ENCODE measurements at places on chromosomes 3 and 15.

DNA sequence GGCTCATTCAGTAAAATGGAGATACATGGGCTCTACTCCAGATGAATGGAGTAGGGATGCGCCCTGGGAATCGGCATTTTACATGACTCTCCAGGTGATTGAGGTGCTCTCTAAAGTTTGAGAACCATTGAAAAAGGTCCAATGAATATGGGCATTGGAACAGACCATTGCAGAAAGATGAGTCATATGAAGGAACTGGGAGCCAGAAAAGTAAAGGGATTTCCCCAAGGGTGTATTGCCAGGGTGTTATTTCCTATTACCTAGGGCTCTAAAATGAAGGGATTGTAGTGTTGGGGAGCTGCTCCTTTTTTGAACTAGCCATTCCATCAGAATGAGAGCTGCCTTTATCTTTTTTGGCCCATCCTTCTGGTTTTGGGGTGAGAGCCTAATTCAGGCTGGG lies 21.7 kb downstream of the CLDN11 start:
- DNase-seq, result no peak

DNA sequence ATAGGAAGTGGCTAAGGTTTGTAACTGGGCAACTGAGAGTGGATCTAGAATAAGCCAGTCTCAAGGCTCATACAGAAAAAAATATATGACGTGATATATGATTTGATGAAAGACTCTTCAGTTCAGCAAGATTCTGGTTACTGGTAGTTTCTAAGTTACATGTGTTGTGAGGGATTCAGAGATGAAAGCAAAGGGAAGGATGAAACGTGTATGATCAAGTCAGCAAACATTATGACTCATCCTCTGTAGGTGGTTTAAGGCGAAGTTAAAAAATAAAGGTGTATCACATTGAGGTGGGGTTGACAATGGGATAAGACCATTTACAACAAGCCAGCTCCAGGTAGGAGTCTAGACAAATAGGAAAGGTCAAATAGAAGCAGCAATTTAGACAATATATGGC lies 16.2 kb downstream of the TERC start:
- DNase-seq, result no peak

DNA sequence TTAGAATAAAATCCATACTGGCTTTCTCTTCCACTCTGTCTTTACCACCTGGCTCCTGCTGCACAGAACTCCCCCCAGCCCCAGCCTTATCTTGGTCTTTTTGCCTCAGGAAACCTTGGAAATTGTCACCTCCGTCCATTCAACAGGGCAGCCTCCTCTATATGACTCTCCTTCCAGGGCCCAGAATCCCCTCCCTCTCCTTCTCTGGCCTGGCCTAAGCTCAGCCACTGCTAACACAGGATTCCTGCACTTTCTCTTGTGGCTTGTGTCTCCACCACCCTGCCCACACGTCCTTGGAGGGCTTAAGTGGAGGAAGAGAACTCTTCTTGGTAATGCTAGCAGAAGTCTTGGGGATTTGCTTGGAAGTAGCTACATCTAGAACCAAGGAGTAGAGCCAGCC lies 1.5 kb upstream of the IL17RD start:
- DNase-seq, result no peak

DNA sequence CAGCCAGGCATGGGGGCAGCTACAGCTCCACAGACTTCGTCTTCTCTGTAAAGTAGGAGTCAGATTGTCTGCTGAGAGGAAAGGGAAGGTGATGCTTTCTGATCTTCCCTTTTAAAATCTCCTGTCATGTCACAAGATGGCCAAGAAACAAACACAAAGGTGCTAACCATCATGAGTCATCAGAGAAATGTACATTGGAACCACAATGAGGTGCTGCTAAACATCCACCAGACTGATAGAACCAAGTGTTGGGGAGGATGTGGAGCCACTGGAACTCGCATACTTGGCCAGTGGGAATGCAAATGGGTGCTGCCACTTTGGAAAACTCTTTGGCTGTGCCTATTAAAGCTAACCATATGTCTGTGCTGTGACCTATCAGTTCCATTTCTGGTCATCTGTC lies 268.8 kb downstream of the SLCO3A1 start:
- DNase-seq, result no peak

GRCh38 chr15:38864827-38865581 lies 300.4 kb upstream of the RASGRP1 start:
- no peak for DNase-seq

DNA sequence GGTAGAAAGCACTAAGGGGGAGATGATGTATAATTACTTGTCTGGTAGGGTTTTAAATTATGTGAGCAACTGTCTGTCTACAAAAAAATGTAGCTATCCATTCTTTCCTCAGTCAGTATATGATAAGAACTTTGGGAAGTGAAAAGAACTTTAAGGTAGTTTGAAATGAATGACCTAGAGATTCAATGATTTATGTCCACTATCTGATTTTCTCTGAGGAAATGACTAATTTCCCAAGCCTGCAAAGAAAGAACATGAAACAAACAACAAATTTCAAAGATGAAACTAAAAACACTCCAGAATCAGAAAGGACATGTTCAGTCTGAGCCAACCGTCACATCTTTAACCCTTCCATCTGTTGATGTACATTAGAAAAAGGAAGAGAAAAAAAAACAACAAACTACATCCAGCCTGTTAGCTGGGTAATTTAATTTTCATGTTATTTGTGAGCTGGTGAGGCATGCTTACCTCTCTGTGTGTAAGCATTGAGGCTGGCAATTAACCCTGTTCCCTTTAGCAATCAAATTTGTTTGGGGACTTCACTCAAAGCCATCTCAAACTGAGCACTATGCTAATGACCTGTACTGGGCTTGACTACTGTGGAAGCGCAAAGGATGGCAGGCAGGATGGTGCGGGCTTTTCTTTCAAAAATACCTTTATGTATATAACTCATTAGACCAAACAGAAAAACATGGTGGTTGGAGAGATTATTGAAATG lies 220.1 kb downstream of the TUSC7 start:
- DNase-seq, result no peak

DNA sequence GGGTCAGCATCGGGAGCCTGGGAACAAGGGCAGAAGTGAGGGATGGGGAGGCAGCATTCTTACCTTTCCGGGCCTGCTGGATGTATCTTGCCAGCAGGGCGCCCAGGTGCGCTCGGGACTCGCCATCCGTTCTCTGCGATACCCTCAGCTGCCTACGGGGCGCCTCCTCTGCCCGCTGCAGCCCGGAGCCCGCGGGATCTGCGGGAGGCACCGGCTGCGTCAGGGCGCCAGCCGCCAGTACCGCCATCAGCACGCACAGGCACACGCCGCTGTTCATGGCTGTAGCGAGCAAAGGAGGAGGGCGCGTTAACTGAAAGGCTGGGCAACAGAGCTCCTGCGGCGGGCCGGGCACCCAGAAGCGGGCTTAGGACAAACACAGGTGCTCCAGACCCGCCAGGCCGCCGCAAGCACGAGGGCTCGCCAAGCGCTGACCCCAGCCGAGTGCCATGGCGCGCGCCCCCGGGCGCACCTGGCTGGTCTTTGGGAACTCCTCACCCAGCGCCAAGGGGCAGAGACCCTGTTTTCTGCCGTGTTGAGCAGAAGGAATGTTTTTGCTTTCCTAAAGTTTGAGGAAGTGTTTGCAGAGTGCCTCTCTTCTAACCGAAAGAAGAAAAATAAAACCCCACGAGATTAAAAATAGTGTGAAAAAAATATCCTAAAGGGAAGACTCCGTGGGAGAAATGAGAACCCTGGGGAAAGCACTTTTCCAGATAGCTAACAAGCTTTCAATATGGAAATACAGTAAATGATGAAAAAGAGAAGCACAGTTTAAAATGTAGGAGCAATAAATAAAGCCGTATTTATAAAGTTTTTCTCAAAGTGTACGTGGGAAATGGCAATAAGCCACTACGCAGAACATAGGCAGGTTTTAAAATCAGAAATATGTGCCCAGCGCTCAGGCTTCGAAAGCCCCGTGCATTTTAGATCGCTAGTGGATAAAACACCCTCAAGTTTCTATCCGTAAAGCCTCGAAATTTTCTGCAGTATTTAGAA lies 2.3 kb downstream of the CCK start:
- DNase-seq, result no peak

GRCh38 chr15:28900041-28900891 lies 14.5 kb downstream of the APBA2 start:
- no peak for DNase-seq

GRCh38 chr15:101723171-101723873 lies 951 bp downstream of the TARS3 start:
- no peak for DNase-seq

DNA sequence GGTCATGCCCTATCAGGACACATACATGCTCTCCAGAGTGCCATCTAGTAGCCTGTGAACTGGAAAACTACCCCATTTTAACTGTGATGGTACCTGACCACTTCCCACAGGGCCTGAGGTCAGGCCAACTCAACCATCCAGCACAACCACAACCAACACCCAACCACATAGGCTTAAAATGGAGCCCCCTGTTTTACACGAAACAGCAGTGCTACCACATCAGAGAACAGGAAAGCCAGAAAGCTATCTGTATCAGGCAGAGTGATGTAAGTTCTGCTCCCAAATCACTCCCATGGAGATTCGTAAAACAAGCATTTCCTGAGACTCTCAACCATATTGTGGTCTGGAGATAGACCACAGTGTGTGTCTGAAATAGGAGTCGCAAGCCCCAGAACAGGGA lies 1017.3 kb upstream of the EPHA6 start:
- DNase-seq, result no peak

DNA sequence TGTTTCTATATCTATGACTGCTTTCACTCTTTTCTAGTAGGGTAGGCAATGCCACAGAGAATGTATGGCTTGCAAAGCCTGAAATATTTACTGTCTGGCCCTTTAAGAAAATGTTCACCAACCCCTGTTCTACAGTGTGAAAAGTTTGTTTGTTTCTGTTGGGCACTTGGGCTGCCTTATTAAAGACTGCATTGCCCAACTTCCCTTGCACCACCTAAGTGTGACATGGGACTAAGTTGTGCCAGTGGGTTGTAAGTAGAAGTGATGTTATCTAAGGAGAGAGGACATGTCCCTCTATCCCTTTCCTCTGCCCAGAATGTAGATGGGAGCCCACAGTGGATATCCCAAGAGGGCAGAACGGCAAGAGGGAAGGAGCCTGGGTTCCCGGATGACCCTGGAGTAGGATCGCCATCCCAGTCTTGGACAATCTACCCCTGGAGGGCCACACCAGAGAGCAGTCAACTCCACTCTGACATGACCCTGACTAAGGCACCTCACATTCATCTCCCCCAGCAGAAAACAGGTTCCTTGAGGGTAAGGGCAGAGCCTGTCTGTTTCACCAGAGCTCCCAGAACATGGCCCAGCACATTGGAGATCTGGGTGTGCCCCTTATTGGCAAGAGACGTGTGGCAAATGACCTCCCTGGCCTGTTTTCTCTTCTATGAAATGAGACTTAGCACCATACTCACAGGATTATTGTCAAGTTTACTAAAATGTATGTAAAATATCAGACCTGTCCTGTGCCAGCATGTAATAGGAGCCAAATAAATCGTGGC lies 138.8 kb downstream of the SMAD6 start:
- peak; percentile 66 for DNase-seq

GRCh38 chr3:187694801-187695200 lies 7.6 kb downstream of the RTP2 start:
- DNase-seq, result no peak

GRCh38 chr3:48563382-48563918 lies at the start of gene UCN2:
UCN2 (minus strand) TSS chr3:48563781; CDS start chr3:48563124, 657 bp downstream.
- DNase-seq, result no peak

- no peak for DNase-seq
These were observed 272.5 kb upstream of the TGFBR2 start for GRCh38 chr3:30333903-30334302.

- no peak for DNase-seq
These were observed 136.0 kb downstream of the VGLL4 start for GRCh38 chr3:11507719-11508118.
